Stimulated activated CD4-positive, alpha-beta T cell treated with anti-CD3 and anti-CD28 coated beads, Interleukin-1b, Interleukin-23, amount 100 ng/mL, for 1 hour (primary cell): ENCODE measurements at places on chromosomes 11 and 22.

DNA sequence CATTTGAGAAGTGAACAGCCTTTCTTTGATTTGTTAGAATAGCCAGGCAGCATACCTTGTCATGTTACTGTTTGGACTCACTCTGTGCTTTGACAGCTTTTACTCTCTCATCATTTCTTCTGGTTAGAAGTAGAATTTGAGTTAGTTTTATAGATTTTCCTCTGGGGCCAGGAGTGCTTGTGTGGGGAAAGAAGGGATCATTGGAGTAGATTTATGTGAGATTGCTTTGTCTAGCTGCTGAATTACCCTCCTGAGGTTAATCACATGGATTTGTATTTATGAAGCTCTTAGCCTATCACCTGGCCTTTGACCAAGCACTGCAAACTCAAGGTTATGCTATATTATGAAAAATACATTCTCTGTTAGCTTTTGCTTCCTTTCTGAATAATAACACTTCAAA is 54.3 kb downstream of the SWAP70 start:
- DNase-seq, result no peak

DNA sequence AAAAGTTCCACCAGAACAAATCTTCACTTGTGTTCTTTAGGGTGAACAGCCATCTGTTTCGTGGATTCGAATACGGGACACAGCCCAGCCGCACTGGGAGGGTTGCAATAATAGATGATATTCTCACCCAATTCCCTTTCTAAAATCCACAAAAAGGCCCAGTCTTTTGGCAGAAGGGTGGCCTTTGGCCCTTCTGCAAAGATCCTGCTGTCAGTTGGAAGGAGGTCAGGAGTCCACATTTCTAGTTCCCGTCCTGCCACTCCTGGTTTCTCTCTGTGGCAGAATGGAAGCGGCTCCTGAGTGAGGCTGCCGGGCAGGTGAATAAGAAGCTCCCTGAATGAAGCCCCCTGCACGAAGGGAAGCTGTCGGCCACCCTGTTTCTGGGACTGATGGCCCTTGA is 11.2 kb upstream of the LINC01488 start:
- no peak for DNase-seq

DNA sequence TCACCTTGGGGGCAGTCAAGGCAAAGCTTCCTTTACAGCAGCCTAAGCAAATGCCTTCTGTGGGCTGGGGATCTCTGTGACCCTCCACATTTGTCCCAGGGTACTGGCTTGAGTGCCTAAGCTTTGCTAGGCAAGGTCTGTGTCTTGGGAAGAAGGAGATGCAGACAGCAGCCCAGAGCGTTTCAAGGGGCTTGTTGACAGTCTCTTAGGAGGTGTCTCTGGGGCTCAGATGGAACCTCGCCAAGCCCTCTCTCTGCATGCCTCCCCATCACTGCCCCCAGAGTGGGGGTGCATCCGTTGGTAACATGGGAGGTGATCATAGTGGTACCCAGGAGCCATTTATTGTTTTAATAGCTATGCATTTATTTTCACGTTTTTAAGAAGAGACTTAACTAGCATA is 29.1 kb upstream of the TMPRSS4 start:
- DNase-seq, result no peak

DNA sequence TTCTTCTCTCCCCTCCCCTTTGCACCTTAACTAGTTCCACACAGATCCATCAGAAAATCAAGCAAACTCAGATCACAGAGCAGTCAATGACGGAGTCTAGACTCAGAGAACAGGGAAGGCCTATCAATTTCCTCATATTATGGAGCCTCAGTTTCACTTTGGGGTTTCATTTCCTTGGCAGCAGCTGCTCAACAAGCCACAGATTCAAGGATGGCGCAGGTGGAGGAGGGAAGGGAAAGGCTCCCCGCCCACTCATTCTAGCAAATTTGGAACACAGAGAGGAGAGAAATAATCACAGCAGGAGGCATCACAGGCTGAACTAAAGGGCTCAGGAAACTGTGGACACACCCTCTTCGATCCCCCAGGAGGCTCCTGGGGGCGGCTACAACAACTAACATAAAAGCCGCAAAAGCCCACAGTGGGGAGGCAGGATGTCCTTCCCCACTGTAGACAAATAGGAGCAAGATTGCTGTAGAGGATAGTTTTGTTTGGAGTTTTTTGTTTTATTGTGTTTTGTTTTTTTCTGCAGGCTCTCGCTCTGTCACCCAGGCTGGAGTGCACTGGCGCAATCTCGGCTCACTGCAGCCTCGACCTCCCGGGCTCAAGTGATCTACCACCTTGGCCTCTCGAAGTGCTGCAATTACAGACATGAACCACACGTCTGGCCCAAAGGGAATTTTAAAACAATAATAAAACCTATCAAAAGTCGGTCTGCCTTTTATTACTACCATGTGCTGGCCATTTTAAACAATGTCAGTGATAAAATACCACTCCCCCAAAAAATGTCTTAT is 3.4 kb downstream of the PLAAT3 start:
- no peak for DNase-seq

DNA sequence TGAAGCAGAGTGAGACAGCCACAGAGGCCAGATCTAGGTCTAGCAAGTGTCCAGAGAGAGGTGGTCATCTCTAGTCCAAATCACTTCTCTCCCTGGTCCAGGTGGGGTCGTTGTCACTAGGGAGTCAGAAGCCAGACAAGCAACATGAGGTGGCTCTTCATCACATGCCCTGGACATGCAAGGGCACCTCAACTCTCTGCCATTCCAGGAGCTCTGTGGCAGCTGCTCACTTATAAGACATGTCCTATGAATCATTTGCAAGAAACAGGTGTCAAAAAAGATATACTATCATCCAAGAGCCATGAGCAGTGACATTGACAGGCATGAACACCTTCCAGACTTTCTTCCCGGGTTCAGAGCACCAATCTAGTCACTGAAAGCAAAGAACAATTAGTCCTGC is 130.8 kb downstream of the GALNT18 start:
- DNase-seq, result no peak

GRCh38 chr11:87917111-87917510 is 258.1 kb downstream of the RAB38 start:
- DNase-seq, result no peak

DNA sequence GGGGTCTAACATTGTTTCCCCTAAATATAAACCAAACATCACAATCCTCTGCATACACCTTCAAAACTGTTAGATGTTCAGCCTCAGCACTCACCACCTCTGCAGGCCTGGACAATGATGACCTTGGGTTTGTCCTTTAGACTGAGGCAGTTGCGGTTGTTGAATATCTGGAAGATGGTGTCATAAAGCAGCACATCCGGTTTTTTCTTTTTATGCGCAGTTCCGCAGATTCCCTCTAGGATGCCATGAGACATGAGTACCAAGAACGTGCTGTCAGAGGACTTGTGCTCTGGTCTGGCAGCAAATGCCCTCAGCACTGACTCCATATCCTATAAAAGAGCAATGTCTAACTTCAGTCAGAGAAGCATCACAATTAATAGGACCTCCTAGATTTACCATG is 22.8 kb downstream of the CASP5 start:
- DNase-seq, result no peak

DNA sequence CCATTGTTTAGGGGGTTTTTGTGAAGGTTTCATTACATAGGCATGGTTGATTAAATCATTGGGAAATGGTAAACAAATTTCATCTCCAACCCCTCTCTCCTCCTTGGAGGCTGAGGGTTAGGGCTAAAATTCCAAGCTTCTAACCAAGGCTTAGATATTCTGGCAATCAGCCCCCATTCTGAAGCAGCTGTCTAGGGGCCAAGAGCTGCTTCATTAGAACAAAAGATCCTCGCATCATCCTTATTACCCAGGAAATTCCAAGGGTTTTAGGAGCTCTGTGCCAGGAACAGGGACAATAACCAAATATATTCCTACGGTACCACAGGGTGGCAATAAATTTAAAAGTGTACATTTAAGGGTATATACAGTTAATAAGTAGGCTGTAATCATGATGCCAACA is 22.5 kb upstream of the EED start:
- DNase-seq, result no peak

DNA sequence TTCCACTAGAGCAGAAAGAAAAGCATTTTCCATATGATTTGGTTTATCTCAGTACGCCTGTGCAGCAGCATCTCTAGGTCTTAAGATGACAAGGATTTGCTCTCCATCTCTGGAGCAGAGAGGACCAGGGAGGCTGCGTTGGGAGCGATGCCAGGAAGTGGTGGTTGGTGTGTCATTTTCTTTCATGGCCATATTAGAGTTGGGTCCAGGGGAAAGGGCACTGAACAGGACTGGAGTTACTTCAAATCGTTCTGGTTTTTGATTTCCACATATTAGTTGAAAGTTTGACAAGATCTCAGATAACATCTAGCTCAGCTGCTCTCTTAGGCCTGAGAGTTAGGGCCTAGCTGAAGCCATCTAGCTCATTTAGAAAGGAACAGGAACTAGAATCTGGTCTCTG is 157.7 kb downstream of the ADAMTS15 start:
- DNase-seq, result no peak

DNA sequence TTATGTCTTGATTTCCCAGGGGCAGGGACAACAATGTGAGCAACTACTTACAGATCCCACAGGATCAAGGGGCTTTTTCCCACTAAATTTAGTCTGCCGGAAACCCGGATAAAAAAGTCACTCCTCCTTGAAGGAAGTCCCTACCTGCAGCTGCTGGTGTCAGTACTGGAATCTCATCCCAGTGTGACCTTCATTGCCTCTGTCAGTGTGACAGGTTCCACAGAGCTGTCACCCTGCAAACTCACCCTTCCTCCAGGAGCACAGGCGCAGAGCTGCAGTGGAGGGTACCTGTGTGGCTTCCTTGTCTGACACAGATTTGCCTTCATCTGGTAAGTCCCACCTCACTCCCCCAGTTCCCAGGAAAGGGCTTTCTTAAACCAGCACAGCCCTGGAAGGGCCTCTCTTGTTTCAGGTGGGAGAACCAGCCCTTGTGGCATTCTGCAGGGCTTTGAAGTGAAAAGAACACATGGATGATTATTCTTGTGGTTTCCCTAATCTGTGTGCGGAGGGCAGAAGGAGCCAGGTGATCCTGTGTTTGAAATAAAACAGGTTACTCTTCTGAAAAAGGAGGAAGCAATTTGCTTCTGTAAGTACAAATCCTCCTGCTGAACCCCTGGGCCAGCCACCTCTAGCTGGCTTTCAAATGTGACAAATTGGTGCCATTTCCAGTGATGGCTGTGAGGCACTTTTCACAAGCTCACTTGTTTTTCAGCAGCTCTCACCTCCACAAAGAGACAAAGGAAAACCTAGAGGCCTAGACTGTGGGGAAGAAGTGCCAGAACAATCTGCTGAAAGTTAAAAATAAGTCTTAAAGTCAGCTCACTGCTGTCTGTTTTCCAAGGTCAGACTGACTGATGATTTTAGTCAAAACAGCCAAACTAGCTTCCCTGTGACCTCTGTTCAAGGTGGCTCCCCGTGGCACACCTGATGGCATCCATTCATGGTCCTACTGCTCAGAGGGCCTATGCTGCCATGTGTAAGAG is 9.2 kb upstream of the PRSS23 start:
- DNase-seq, result no peak

DNA sequence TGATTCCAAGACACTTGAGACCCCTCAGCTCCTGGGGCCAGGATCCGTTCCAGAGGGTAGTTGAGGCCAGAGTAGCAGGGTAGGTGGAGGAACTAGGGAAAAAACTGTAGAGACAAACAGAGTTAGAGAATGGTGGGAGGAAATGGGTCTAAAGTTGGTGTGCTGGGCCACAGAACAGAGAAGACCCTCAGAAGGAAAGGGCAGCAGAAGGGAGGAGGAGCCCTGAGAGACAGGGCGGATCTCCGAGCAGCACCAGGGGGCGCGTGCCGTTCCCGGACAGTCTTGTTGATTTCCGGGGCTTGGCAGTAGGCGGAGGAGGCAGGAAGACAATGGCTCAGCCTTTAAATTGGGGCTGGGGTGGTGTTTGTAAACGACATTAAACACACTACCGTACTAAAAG is 2.4 kb upstream of the CECR2 start:
- DNase-seq, result no peak

GRCh38 chr22:40240160-40240559 is 62.4 kb downstream of the TNRC6B start:
- no peak for DNase-seq

DNA sequence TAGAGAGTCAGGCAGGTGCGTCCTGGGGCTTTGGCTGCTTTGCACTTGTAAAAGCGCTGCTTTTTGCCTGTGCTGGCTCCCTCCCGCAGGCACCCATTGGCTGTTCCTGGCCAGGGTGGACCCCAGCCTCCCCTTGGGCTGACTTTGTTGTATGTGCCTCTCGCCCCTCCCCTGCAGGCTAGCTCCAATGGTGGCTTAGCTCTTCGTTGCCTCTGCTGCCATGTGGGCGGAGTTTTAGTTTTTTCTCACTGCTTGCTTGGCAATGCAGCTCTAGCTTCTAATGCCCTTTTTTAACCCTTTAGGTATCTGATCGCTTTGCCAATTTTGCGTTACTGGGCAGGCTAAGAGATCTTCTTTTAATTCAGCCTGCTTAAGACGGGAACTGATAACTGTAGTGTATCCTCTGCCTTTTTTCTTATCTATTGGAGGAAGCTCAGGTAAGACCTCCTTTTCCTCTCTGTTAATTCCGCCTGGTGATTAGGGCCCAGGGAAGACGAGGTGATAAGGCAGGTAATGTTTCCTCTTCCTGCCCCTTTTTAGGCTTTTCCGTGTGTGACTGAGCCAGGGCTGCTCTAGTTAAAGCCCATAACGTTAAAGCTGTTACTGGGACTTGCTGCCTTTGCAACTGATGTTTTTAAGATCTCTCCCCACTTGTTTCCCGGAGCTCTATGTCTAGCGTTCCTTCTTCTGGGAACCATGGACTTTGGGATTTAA is 11.7 kb upstream of the GLYATL1 start:
- DNase-seq, result no peak

DNA sequence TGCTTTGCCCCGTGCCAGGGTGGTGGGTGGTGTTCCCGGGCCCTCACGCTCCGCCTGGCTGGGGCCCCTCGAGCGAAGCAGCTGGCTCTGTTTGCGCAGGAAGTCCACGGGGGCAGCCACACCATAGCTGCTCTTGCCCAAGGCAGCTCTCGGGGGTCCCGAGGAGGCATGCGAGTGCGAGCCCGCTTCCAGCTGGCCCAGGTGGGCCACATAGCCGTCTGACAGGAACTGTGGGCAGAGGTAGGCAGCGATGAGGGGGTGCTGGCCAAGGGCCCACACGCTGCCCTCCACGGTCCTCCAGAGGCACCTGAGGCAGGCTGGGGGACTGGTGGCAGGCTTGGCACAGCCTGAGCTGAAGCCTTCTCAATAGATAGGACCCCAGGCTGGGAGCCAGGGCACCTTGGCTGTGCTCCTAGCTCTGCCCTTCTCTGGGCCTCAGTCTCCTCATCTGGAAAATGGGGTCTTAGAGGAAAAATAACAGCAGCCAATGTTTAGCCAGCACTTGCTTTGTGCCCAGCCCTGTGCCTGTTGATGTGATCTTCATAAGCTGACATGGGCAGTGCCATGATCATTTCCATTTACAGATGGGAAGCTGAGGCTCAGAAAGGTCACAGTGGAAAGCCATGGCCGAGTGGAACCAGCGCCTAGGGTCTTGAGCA is 9.4 kb downstream of the AIP start:
- DNase-seq, result no peak

DNA sequence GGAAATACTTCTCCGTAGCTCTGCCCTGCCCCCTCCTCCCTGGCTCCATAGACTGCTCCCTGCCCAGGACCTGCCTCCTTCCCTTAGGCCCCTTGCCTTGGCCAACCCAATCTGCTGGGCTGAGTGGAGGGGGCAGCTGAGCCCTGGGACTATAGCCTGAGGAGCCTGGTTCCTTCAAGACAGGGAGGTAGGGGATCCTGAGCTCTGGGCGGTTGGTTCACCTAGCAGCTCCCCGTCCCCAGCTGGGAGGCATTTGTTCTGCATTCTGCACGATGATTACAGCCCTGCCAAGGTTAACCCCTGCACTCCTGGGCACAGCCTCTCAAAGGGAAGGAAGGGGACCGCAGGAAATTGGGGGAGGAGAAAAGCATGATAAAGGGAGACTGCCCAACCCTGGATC is 3.6 kb upstream of the CDC42EP1 start:
- DNase-seq, result no peak
